ENCODE measurements at places on chromosomes 13 and 19.

DNA sequence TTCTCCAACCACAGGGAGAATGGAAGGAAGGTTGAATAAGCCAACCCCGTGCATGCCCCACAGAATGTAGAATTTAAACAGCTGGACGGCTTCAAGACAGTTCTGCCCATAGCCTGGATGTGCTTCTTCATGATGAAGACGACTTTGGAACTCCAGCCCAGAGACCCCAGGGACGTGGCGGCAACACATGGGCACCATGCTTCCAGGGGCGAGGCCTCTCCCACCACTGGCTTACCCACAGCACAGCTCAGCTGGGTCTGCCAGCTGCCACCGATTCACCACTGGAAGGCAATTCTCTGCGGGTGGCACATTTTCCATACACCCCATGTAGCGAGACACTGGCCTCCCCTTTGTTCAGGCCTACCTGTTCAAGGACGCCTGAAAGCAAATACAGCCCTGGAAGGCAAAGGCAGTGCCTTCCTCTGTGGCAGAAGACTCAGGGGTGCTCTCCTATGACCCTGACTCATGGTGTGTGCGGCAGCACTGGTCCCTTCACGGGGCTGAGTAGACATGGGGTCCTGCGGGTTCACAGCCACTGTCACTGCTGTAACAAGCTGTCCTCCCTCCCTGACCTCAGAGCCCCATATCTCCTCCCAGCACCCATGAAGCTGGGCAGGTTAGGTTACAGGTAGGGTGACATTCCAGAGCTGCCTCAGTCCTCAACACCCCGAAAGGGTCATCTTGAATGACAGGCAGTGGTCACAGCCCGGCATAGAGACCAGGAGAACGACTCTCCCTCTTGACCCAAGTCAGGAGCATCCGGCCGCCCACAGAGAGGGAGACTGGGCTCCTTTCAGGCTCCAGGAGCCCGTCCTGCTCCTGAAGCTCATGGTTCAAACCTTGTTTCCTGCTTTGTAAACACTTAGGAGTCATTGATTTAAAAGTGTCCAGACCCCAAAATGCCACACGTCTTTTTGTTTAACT lies 72.7 kb downstream of the SPACA7 start:
- no peak for DNase-seq

DNA sequence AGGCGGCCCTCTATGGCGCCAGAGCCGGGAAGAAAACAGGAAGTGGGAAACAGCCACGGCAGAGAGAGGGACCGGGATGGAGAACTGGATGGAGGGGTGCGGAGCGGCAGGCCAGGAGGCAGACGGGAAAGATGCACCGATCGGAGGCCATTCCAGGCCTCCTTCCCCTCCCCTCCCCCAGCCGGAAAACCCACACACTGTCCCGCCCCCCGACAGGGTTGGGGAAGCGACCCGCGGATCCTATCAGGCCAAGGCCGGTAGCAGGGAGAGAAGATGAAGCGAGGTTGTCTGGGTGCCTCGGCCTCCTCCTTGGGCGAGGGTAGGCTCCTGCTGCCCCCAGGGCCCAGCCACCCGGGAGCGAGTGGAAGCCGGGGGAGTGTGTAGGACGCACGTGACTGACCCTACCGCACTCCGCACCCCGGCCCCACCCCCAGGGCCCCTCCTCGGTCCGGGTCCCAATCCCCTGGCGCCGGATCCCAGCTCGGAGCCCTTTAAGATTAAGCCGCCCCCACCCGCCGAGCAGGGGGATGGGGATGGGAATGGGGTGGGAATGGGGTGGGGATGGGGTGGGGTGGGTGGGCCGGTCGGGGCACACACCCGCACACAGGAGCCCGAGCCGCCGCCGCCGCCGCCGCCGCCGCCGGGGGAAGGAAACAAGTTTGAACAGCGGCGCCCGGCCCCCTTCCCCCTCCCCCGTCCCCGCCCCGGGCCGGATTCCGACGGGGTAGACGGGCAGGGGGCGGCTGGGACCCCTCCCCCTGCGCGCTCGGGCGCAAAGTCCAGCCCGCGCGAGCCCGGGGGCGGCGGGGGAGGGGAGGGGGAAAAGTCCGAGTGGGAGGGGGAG lies 1.5 kb downstream of the ERF start:
- no peak for DNase-seq

DNA sequence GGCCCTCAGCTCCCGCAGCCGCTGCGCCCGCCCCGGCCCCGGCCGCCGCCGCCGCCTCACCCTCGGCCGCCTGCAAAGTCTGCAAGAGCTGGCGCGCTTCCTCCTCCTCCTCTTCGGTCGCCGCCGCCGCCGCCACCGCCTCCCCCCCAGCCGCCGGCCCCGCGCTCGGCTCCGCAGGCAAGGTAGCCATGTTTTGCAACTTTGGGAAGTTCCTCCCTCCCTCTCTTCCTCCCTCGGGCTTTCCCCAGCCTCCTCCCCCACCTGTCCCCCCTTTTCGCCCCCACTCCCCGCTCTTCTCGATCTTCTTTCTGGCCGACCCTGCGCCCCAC lies 433 bp downstream of the SIX5 start:
- no peak for DNase-seq

- no peak for DNase-seq
Observed at GRCh38 chr13:39670445-39670844, 15.0 kb downstream of the COG6 start.

GRCh38 chr13:97798836-97799235 lies 154.6 kb upstream of the IPO5 start:
- DNase-seq: no peak

DNA sequence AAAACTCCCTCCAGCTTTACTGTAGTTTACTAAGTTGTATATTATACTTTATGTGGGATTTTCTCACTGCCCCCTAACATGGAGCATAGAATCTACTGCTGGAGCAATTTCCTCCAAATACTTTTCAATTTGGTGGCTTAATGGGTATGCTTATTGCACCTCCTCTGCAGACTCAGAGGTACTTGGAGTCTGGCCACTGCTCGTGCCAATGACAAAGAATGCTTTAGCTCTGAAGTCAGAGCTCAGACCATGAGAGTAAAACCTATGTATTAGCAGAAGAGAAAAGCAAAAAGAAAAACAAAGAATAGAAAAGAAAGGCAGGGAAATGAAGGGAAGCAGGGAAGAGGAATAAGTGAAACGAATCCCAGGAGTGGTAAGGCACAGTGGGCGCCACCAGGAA lies 71.9 kb downstream of the SUCLA2 start:
- DNase-seq: no peak

DNA sequence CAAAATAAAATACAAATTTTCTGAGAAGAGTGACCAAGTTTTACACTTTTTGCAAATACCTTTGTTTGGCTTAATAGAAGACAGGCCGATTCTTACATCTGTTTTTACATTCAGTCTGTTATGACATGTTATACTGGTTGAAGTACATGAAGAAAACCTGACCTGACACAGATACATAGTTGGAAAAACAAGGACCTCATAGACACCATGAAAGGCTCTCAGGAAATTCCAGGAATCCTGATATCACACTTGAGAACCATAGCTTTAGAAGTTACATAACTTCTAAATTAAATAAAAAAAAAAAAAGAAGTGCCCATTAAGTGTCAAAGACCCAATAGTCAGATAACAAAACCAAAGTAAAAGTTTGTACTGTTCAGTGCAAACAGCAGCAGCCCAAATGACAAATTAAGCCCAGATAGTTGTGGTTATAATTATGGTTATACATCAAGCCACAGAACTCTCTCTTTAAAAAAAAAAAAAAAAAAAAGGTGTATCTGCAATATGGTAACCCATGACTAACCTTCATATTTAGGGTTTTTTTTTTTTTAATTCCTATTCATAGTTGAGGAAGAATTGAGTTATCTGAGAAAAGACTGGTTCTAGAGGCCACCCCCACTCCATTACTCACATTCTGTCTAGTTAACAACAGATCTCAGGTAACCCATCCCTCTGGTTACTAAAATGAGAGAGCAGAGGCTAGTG lies 19.8 kb downstream of the RBM26 start:
- no peak for DNase-seq

DNA sequence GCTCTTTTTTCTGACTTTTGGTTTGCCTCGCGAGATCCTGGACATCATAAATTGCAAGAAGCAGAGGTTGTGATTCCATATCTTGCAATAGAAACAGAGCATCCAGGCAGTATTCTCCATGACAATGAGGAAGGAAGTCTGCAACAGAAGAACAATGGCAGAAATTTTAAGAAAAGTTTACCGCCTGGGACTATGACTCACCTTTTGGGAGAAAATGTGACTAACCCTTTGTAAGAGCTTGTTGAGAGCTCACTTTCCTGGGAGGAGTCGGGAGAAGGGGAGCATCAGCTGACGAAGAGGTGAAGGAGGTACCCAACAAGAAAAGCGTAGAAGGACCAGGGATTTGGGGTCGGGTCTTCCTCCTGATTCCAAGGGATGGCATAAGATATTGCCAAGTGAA lies 34.3 kb upstream of the TNFSF11 start:
- DNase-seq: no peak

DNA sequence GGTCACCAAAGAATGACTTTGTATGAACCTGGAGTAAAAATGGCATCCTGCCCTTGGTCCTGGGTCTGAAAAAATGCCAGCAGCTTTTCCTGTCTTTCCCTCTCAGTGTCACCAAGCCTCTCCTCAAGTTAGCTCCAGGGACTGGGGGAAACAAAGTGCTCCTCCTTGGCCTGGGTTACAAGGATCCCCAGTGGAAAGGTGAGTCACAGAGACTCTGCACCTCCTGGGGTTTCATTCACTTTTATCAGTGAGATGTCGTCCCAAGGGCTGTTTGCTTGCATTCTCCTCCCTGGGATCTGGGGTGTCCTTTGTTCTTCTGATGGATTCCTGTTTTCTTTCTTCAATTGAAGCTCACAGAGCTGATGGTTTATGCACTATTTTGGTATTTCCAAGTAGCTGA lies 93.2 kb upstream of the CSNK1A1L start:
- DNase-seq: no peak

DNA sequence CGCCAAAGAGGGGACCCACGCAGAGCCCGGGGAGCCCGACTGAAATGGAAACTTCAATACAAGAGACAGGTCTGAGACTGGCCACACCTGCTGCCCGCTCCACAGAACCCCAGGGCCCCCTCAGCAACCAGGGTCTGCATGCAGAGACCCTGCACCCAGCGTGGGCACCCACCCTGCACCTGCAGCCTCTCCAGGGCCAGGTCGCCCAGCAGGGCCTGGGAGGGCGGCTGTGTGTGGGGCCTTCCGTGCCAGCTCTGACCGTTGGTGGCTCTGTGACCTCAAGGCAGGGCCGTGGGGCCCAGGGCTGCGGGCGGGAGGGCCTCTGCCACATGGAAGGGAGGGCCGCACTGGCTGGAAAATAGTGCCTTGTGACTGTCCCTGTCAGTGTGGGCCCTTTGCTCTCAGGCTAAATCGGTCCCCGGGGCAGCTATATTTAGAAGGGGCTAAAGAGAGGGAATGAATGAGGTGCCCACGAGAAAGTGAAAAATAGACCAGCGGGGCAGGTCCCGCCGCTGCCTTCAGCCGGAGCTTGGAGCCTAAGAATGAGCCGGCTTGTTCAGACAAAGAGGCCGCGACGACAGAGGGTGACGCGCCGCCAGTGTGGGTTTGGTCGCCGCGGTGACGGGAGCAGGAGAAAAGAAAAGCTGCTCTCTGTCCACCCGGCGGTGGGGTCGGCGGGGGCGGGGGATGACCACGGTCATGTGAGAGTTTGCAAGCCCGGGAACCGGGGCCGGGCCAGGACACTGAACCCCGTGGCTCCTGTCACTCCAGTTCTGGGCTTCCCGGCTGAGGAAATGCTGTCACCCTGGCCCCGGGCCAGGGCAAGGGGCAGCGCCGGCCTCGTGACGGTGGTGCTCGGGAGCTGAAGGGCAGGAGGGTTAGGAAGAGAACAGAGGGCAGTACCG lies 70.5 kb downstream of the GADD45B start:
- no peak for DNase-seq

DNA sequence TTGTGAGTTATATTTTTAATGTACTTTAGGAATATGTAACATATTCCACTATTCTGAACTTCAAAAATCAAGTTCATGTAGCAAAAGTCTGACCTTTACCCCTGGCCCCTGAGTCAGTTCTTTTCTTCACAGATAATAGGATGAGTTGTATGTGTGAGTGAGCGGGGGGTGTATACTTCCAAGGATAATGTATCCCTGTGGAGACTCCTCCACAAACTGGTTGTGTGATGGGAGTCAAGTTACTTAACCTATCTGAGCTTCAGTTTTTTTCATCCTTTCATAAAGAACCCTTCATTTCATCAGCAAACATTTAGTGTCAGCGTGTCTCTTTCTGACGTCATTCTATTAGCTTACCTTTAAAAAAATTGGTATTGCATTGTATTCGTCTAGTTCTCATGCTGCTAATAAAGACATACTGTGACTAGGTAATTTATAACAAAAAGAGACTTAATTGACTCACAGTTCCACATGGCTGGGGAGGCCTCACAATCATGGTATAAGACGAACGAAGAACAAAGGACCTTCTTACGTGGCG lies 288.1 kb upstream of the GPC6 start:
- no peak for DNase-seq

DNA sequence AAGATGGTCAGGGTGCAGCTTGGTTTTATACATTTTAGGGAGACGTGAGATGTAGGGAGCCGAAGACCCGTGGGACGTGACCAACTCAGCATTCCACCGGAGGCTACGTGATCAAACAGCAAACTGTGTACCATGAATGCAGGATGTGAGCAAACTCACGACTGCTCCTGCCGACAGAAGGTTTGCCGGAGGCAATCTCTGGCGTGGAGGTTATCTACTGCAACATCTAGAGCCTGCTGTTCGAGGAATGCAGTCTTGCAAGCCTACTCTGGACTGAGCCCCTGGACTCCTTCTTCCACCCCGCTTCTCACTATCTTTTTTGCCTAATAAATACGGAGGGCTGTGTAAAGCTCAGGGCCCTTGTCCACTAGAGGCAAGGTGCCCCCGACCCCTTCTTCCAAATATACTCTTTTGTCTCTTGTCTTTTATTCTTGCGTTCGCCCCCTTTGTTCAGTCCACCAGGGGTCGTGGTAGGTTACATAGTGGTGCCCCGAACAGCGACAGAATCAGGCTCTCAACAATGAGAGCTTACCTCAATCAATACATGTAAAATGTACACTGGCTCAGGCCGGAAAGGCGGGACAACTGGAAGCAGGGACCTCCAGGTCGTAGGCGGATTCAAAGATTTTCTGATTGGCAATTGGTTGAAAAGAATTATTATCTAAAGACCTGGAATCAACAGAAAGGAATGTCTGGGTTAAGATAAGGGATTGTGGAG lies 8.9 kb upstream of the OR1I1 start:
- DNase-seq: no peak

GRCh38 chr13:53152057-53152421 lies 123.4 kb downstream of the OLFM4 start:
- DNase-seq: no peak

Measured in stromal cell of bone marrow (primary cell).